Muscle of leg (tissue), 16 donors: ENCODE measurements at places on chromosomes 7 and 10.

DNA sequence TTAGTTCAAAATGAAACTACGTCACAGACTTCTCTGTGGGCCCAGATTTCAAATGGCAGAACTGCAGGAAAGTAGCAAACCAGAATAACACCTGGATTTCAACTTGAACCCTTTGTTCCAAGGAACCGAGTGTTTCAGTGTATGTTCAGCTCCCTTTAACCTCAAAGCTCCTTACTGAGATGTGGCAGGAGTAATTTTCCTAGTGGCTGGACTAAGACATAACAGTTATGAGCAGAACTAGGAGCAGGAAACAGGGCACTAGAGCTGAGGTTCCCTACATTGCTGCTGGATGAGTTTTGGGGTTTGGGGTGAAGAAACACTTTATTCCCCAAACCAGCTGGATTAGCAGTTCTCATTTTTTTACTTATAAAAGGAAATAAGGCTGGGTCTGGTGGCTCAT is 50.1 kb downstream of the NSUN6 start:
- peak; percentile 12 for DNase-seq
- no peak overlapping the region for H3K4me3 ChIP-seq
- no peaks in the 10 kb centered on the region for H3K4me1 ChIP-seq

DNA sequence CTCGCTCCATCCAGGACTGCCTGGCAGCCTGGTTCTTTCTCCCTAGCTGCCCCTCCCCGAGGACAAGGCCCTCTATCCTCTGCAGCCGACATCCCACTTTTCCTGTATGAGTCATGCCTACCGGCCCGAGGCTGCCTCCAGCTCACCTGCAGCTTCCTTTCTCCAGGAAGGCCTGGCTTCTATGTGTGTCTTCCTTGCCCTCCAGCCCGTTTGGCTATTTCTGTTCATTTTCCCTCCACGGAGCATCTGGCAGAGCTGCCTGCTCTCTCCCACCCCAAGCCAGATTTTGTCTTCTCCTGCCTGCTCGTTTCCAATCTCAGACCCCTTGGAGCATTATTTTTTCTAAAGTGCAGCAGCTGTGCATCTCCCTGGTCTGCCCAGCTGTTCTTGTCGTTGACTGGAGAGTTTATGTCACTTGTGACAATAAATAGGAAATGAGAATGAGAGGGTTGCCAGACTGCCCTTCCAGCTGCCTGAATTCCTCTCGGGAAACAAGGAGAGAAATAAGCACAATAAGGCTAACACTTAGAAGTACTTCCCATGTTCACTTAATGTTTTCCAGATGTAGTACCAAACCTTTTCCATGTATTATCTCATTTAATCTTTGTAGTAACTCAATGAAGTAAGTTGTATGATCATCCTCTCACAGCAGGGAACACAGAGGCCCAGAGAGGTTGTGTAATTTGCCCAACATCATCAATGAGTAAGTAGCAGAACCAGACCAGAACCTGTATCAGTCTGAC is 19.7 kb downstream of the UBTD1 start:
- H3K36me3 ChIP-seq: no peaks in the 10 kb centered on the region
- peaks cover 2% of the 10 kb centered on the region for H3K27me3 ChIP-seq
- DNase-seq: peak; percentile 93

- no peaks in the 10 kb centered on the region for H3K27me3 ChIP-seq
- no peak overlapping the region for H3K4me3 ChIP-seq
- DNase-seq: no peak
- no peaks in the 10 kb centered on the region for H3K4me1 ChIP-seq
- no peaks in the 10 kb centered on the region for H3K36me3 ChIP-seq
These were observed 30.0 kb downstream of the GPR141 start for GRCh38 chr7:37713613-37714012.

GRCh38 chr10:16765509-16766375 is 51.5 kb downstream of the RSU1 start:
- peaks cover 4% of the 10 kb centered on the region for H3K36me3 ChIP-seq
- no peak overlapping the region for H3K4me3 ChIP-seq
- H3K27ac ChIP-seq: no peak overlapping the region
- H3K4me1 ChIP-seq: no peaks in the 10 kb centered on the region
- no peak for DNase-seq

DNA sequence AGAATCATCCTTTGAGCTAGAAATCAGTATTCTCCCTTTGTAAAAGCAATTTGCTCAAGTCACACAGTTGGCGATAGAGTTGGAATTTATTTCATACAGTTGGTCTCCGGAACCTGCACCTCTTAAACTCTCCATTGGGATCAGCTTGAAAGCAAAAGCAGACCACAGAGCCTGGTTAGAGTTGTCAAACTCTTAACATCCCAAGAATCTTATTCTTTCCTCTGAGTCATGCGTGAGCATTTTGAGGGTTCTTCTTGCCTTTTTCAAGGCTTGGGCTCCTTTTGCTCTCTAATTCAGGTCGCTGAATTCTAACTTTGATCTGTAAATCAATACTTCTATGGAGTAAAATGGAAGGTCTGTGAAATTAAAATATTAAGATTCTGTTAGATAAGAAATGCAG is 19.6 kb upstream of the SCIN start:
- H3K27me3 ChIP-seq: no peaks in the 10 kb centered on the region
- no peak overlapping the region for H3K4me3 ChIP-seq
- DNase-seq: no peak
- no peak overlapping the region for H3K27ac ChIP-seq
- no peaks in the 10 kb centered on the region for H3K4me1 ChIP-seq
